ENCODE measurements at places on chromosomes 7 and 10. TPM values are rescaled to one million over a fixed set of nuclear protein-coding genes. Genes with fewer than 3 reads are reported as not detected.

DNA sequence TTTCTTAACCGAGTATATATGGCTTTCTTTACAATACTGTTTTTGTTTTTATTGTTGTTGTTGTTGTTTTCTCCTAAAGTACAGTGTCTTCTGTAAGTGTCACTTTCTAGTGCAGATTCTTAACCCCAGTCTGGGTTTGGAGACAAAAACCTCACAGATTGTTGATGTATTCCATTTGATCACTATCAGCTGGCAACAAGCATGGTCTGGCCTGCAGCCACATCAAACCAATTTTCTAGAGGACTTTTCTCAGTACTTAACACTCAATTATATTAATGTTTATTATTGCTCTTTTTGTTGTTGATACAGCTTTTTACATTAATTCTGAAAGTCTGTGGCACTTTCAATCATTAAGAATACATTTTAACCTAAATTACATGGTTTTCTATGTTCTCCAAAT is 17.1 kb downstream of the LRRN3 start:
- DNase-seq, result no peak

GRCh38 chr10:89330537-89331212 is 2.9 kb downstream of the IFIT3 start:
- DNase-seq, result no peak

DNA sequence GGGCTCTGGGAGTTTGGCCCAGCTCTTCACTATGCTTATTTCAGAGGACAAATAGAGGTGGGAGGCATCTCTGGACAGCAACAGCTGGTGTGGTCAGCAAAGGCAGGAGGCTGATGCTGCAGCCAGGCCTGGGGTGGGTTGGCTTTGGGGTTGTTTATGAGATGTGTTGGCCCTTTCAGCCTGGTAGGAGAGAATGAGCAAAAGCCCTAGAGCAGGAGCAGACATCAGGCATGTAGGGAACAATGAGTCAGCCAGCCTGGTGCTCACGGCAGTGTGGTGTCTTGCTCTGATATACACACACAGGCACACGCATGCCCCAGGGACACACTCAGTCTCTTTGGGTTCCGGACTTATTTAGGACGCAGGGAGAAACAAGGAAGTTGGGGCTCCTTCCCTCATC is 157.1 kb downstream of the PRKCQ start:
- no peak for DNase-seq

- no peak for DNase-seq
Observed at GRCh38 chr10:19247843-19248242, 199.2 kb downstream of the MALRD1 start.

DNA sequence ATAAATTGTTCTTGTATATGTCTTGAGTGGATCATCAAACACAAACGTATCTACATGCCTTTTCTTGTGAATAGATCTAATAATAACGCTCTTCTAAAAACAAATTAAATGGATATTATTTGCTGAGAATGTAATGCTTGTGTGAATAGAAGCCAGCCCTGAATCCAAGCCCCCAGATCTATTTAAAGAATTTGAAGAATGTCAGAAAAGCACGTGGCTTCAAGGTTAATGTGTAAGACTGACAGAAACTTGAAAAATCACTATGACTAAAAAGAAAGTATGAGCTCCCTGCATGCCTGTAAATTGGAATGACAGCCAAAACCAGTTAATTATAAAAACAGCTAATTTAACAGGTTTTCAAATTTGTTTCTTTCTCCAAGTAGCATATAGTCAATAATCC is 43.2 kb upstream of the ATRNL1 start:
- DNase-seq, result no peak

- DNase-seq, result no peak
Observed at GRCh38 chr7:82704121-82704520, 260.5 kb upstream of the CACNA2D1 start.

DNA sequence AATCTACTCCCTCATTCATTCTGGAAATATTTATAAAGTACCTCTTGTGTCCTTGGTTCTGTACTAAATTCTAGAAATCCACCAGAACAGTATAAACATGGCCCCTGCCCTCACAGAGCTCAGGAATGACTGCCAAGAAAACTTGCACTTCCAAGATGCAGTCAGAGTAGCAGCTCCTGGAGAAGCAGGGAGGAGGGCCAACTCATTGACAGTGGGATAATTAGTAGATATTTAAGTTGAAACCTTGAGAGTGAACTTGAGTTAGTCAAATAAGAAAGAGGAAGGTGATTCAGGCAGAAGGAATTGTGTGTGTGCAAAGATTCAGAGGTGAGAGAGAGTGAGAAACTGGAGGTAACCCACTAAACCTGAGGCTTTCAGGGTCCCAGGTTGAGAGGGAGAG is 182.2 kb upstream of the INHBA start:
- DNase-seq, result no peak

GRCh38 chr7:133945497-133945896 is 181.6 kb upstream of the LRGUK start:
- DNase-seq, result no peak

DNA sequence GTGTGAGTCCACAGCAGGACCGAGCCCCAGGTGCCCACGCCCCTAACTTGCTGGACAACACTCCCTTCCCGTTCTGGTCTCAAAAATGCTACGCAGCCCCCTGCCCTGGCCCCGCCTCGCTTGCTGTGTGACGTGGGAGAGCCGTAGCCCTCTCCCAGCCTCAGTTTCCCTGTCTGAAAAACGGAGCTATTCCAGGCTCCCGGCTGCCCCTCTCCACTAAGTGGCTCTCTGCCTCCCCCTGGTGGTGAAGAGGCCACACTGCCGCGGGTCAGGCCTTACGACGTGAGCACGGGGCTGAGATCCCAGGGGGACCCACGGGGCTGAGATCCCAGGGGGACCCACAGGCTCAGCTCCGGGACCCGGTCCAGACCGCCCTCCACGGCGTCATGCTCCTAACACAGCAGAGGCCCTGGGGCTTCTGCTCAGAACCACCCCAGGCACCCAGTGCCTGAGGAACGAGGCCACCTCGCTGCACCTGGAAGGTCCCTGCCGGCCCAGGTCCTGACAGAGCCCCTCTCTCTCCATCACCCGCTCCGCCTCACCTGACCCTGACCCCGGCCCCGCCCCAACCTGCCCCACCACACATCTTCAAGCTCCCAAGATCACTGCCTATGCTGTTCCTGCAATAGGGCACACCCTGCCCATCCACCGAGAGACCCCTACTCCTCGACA is 26.7 kb downstream of the MICALL2 start:
- peak; percentile 24 for DNase-seq

DNA sequence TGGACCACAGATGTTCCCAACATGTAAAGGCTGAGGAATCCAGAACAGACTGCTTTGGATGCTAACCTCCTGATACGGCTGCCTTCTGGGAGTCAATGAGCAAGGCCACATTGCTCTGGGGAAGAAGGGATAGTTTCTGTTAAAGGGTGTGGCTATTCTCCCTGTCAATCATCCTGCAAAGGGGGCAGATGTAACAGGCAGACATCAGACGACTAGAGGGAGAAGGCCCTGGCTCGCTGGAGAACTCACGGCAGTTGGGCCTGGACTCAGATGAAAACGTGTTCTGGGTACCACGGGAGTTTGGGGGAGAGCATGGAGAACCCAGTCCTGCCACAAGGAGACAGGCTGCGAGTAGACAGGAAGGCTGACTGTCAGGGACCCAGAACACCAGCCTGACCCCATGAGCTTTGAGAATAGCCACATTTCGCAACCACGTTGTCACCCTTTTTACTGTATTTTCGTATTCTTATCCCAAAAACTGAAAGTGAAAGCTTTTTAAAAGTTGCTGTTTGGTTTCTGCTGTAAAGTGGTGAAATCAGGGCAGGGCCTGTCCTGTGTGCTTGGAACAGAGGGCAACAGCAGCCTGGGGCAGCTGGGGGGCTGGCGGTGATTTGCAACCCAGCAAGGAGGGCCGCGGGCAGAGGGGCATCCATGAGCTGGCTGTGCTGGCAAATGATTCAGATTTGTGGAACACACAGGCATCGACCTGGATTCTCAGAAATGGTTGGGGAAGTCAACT is 95.3 kb downstream of the MYOF start:
- DNase-seq, result no peak

DNA sequence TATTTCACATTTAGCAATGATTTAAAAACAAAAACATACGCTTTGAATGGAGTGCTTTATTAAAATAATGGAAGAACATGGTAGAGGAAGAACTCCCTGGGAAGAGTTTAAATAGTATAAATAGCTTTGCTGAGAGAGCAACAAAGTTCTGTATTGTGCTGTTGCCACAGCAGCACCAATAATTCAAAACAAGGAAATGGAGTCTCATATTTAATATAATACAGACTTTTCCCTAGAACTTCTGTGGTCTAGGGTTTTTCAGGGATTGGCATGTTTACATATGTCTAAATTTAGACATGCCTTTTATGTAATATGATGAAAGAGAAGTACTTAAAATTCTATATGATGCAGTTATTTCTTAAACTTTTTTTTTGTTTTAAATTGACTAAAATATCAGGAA is 217.2 kb upstream of the HDAC9 start:
- DNase-seq, result no peak

GRCh38 chr10:128624656-128625530 is 498.7 kb upstream of the MKI67 start:
- DNase-seq, result no peak

Gene LRRTM3
- 0.10 TPM for total RNA-seq

Gene AVPI1
- 8.0 TPM for total RNA-seq

Gene TMEM229A
- total RNA-seq, result not detected

Gene LIPN
- total RNA-seq, result not detected

Gene AEBP1
- total RNA-seq, result 0.62 TPM

All from Panc1 (cell line).